ENCODE measurements at places on chromosomes 12 and 14. TPM values are rescaled to one million over a fixed set of nuclear protein-coding genes. Genes with fewer than 3 reads are reported as not detected.

SFSWAP gene
- total RNA-seq, result 96.8 TPM

HSP90B1 gene
- 515 TPM for total RNA-seq

CNTN1 gene
- not detected for total RNA-seq

KRT3 gene
- total RNA-seq, result not detected

TPH2 gene
- total RNA-seq, result not detected

MMAB gene
- 16.0 TPM for total RNA-seq

GLT1D1 gene
- not detected for total RNA-seq

KCNJ8 gene
- total RNA-seq, result not detected

TGFB3 gene
- 7.2 TPM for total RNA-seq

KRT78 gene
- not detected for total RNA-seq

NTF3 gene
- total RNA-seq, result not detected

RFLNA gene
- total RNA-seq, result not detected

SPTSSA gene
- total RNA-seq, result 3.0 TPM

DNA sequence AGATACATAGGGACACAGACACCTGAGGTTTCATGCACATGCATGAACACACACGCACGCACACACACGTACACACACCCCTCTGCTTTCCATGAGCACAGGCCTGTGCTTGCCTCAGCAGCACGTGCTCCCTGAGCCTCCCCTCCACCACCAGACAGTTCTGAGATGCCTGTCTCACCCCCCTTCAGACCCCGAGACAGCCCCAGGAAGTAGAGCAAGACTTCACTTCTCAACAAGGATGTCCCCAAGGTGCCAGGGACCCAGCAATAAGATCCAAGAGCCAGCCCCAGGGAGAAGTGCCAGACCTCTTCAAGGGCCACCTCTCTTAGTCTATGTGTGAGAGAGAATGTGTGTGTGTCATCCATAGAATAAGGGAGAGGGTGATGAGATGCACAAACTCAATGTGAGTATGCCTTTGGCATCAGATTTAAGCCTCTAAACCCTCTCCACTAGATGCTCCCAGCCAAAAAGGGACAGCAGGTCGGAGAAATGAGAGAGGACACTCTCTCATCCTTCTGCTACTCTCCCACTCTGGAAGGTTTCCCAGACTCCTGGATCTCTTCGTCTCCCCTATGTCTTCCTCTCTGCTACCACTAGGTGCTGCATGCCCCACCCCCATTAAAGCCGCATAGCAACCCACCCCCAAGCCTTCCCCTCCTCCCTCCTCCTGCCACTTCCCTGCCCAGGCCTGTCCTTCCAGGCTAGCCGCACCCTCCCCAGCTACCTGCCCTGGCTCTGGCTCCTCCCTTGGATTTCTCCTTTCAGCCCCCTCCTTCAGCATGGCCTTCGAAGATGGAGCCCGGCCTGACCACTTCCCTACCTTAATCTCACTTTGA lies 7.7 kb downstream of the RARG start:
- DNase-seq, result no peak

DNA sequence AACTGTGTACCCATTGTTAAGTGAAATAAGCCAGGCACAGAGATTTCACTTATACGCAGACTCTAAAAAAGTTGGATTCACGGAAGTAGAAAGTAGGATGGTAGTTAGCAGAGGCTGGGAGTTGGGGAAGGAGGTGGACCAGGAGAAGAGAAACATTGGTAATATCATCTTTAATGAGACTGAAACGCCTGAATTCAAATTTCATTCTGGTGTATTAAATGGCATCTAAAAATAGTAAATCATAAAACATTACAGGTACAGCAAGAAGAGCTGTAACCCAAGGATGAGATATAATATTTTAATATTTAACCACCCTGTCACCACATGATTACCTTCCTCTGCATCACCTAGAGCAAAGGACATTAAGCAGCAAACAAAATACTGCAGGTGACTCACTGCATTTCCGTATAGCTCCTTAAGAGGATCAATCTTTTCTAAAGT lies 99.4 kb downstream of the EPS8 start:
- DNase-seq, result no peak

- DNase-seq, result no peak
These were observed 44.9 kb upstream of the RIC8B start for GRCh38 chr12:106729611-106730010.

DNA sequence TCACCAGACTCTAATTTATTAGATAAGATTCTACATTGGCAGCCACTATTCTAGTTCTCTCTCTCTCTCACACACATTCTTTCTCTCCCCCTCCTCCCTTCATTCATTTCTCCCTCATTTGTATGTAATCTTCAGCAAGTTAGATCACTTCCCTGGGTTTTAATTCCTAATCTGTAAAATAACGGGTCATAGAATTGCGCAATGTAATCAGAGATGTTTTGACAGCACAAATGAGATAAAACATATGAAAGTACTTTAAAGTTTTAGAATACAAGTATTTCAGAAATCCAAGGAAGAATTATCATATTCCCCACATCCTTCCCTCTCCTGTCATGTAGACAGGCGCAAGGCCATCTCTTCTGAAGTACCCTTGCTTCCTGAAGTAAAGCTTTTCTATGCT lies 21.7 kb downstream of the STYK1 start:
- no peak for DNase-seq

- DNase-seq, result no peak
These were observed 17.1 kb downstream of the OR10G2 start for GRCh38 chr14:21617614-21618013.

- no peak for DNase-seq
These were observed 288.6 kb downstream of the PDZRN4 start for GRCh38 chr12:41476499-41477439.

DNA sequence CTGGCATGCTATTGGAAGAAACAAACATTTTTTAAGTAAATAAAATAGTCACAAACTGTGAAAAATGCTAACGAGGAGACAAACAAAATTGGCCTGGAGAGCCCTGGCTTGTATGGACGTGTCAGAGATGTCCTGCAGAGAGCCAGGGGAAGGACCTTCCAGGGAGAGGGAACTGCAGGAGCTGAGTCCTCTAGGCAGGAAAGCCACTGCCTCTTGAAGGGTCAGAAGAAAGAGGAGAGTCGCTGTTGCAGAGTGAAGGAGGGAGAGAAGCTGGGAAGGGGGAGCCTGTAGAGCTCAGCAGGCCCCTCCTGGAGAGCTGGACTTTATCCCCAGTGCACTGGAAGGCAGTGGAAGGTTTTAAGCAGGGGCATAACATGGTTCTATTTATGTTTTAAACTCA lies 80.3 kb upstream of the PWP1 start:
- no peak for DNase-seq

DNA sequence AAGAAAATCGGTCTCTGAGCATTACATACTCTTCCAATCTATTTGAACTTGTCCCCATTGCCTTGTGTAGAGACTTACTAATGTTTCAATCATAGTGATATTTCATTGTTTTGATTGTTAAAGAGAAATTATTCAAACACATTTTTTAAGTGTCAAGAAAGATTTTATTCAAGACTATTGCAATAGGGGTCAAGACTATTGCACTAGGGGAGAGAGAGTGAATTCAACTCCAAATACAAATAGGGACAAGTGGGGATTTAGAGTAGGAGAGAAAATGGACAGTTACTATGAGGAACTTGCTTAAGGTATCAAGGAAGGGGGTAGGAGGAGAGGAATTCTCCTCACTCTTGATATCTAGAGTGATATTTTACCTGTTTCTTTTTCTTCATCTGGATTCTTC lies 73.1 kb downstream of the FAR2 start:
- no peak for DNase-seq

- no peak for DNase-seq
These were observed 17.0 kb upstream of the LRP1-AS start for GRCh38 chr12:57164454-57164853.

DNA sequence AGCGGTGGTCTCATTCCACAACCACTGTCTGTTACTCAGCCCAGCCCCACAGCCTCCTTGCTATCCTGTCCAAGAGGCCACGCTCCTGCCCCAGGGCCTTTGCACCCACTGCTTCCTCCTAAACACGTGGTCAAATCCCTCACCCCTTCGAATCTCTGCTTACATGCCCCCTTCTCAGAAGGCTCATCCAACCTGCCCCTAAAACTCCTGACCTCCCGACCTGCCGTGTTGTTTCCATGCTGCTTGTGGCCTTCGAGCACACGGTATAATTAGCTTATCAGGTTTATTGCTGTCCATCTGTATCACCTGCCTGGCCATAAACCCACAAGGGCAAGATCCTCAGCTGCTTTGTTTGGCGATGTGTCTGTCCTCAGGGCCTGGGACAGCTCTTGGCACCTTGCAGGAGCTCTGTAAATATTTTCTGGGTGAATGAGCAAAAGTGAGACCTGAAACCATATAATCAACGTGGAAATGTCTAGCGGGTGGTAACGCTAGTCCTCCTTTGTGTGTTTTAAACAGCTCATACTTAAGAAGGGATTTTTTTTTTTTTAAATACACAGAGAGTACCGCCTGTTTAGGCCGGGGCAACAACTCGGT lies 36.0 kb downstream of the SCARB1 start:
- no peak for DNase-seq

DNA sequence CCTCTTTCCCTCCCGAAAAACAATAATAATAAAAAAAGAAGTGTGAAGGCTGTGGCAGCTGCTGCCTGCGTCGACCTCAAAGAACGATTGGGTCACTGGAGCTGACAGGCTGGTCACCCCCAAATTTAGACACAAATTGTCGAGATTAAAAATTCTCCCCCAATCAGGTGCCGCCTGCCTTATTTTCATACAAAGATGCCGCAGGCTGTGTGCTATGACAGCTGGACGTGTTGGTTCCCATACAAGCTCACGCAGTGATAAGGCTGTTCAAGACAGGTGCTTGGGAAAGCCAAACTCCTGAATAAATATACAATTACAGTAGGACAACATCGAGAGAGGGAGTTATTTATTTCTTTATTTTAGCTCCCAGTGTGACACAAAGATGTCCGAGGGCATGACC lies 1041.8 kb downstream of the VRK1 start:
- DNase-seq, result no peak

DNA sequence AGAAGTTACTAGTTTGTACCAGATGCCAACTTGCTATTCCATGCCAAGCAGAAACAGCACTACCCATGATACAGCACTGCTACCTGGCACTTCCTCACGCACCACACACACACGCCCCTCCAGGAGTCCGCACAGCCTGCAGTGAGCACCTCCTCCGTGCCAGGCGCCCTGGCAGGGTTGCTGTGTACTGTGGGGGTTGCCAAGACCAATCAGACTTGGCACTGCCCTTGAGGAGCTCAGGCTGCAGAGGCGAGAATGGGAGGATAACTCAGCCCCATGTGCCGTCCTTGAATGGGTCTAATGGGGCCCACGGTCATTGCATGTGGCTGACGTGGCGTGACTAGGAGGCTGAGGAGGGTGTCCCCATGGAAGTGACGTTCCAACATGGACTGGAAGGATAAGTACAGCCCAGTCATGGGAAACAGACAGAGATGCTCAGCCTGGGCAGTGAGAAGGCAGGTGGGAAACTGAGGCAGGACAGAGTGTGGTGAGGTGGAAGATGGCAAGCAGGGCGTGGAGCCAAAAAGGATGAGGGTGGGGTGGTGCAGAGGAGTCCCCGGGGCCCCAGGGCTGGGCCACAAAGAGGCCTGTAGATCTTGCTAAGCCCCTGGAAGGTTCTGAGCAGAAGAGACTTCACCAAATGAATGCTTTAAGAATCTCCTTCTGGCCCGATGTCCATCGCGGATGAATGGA lies 65.3 kb upstream of the C14orf180 start:
- DNase-seq, result no peak

DNA sequence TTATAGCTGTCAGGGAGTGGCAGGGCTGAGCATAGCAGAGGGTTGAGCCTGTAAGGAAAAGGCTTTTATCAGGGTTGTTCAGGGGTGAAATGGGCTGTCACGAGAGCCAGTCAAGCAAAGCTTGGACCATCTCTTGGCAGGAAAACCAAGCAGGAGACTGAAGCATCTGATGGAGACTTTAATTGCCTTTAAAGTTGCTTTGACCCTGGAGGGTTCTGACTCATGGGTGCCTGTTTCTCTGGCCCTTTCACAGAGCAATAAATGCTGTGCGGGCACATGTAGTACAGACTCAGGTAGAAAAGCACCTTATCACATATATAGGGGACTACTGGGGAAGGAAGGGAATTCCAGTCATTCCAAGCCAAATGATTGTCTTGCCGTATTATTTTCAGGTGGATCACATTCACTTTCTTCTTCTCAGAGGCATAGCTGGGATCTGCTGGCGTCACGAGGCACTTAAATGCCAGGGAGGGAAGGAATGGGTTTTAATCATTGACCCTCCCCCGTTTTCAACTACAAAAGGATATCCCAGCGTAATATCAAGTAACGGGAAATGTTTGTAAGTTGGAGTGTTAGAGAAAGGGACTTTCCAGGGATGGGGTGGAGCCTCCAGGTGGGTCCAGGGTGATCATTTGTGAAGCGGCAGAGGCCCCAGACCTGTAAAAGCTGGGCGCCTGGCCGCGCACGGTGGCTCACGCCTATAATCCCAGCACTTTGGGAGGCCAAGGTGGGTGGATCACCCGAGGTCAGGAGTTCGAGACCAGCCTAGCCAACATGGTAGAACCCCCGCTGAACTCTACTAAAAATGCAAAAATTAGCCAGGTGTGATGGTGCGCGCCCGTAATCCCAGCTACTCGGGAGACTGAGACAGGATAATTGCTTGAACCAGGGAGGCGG lies 34.9 kb downstream of the PLEKHD1 start:
- no peak for DNase-seq

- no peak for DNase-seq
These were observed 39.6 kb downstream of the ZFYVE26 start for GRCh38 chr14:67776653-67777322.

GRCh38 chr12:127363392-127363791 lies 903.6 kb upstream of the TMEM132C start:
- DNase-seq, result no peak

GRCh38 chr12:82723093-82723492 lies 36.4 kb downstream of the TMTC2 start:
- no peak for DNase-seq

GRCh38 chr12:116415408-116416108 lies 138.1 kb upstream of the MED13L start:
- no peak for DNase-seq

- DNase-seq, result peak; percentile 65
These were observed 18.1 kb downstream of the VSX2 start for GRCh38 chr14:74257078-74257940.

DNA sequence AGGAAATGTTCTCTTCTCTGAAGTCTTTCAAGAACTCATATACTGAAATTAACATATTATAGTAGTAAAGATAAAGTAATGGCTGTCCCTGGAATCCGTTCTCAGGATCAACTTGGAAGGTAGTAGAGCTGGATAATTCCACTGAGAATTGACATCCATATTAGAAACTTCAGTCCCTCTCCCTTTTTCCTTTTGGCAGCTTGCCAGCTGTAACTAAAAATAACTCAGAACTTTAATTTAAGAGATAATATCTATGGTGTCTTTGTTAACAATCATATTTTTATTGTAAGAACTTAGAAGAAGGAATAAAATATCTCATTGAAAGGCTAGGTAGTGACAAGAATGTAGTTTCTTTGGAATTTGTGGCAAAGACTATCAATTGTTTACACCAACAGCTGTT lies 61.4 kb upstream of the PLEKHA5 start:
- no peak for DNase-seq
